ENCODE measurements at places on chromosomes 6 and 20. TPM values are rescaled to one million over a fixed set of nuclear protein-coding genes. Genes with fewer than 3 reads are reported as not detected.

DNA sequence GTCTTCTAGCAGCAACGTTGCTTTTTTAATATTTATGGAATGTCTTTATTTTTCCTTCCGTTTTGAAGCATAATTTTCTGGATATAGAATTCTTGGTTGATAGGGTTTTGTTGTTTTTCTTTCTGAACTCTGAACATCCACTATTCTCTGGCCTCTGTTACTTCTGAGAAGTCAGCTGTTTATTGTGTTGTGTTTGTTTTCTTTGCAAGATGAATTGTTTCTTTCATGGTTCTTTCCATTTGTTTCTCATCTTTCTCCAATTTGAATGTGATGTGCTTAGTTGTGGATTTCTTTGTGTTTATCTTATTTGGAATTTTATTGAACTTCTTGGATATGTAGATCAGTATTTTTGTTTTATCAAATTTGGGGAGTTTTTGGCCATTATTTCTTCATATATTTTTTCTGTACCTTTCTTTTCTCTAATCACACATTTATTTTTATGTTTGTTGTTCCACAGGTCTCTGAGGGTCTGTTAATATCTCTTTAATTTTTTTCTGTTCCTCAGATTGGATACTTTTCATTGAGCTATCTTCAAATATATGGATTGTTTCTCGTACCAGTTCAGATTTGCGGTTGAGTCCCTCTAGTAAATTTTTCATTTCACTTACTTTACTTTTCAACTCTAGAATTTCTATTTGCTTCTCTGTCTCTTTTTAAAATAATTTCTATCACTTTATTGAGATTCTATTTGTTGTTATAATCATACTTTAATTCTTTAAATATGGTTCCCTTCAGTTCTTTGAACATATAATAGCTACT, 18.0 kb downstream of the HIVEP1 start:
- ATAC-seq = no peak

QRSL1 gene
- 16.3 TPM for total RNA-seq

- no peak for ATAC-seq
Measured at GRCh38 chr6:135557582-135557981, 60.0 kb upstream of the AHI1 start.

- ATAC-seq = peak; percentile 32
Measured at GRCh38 chr6:108944707-108945680, 96.8 kb downstream of the ARMC2 start.

DNA sequence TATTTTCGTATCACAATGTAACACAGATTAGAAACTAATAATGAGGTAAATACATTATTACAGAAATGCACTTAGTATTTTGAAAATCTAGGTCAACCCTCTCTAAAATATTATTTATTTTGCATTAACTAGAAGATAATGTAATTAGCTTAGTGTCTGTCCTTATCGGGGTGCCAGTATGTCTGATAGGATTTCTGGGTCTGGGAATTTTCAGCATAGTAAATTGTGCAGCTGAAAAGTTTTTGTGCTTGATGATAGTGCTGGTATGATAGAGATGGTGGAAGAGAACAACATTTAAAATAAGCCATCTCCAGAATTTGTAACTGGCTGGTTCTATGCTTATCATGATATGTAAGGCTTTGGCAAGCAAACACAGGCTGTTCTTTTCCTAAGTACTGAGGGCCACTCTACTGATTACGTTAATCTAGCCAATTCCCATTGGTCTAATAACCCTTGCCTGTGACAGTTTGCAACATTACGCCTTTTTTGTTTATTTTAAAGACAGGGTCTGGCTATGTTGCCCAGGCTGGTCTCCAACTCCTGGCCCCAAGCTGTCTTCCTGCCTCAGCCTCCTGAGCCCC, 50.8 kb downstream of the PREP start:
- no peak for ATAC-seq

- no peak for ATAC-seq
Measured at GRCh38 chr6:1063671-1064355, 248.1 kb upstream of the FOXQ1 start.

- no peak for ATAC-seq
Measured at GRCh38 chr6:122007339-122007738, 392.1 kb upstream of the HSF2 start.

- no peak for ATAC-seq
Measured at GRCh38 chr6:47093169-47093568, 51.0 kb upstream of the ADGRF1 start.

GRCh38 chr20:33702861-33703260, 16.7 kb upstream of the E2F1 start:
- ATAC-seq = no peak

DNA sequence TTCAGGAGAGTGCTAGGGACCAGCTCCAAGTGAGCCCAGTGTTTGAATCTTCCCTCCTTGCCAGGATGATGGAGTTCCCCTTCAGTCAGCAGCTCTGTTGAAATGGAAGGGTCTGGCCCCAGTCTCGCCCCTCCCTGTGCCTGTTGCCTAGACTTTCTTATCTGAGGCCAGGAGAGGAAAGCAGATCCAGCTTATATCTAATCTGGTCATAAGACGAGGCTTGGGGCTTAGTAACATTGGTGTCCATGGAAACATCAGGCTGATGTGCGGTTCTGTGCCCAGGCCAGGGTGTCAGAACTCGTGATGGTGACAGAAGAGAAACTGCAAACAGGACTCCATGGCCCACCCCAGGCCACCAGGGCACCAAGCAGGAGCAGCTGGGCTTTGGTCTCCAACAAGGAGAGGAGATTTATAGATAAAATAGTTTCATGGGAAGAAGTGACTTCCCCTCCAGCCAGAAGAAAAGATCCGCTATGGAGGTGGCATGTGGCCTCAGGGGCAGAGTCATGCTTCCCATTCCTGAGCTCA, 9.8 kb downstream of the MAS1L start:
- no peak for ATAC-seq

- peak; percentile 78 for ATAC-seq
Measured at GRCh38 chr20:24018796-24019195, 30.2 kb upstream of the GGTLC1 start.

- ATAC-seq = no peak
Measured at GRCh38 chr20:8060977-8061376, 41.4 kb upstream of the TMX4 start.
